ENCODE measurements at places on chromosomes 5 and 9.
A peak's percentile ranks its signal among the peaks of the same experiment; 100 is the strongest.

GRCh38 chr9:100063185-100063584 lies 35.6 kb downstream of the ERP44 start:
- no peak overlapping the region for H3K4me3 ChIP-seq
- H3K4me1 ChIP-seq = peaks cover 11% of the 10 kb centered on the region
- H3K36me3 ChIP-seq = peaks cover 5% of the 10 kb centered on the region
- no peak overlapping the region for H3K27ac ChIP-seq
- no peaks in the 10 kb centered on the region for H3K27me3 ChIP-seq

- no peaks in the 10 kb centered on the region for H3K4me1 ChIP-seq
- DNase-seq = no peak
- H3K27ac ChIP-seq = no peak overlapping the region
Measured at GRCh38 chr9:24464319-24464951, 81.3 kb downstream of the IZUMO3 start.

GRCh38 chr5:157252711-157253465 lies 13.0 kb upstream of the CYFIP2 start:
- peaks cover 72% of the 10 kb centered on the region for H3K4me1 ChIP-seq
- peak overlapping the region; percentile 97 for H3K27ac ChIP-seq
- peak overlapping the region; percentile 25 for H3K4me3 ChIP-seq
- H3K27me3 ChIP-seq = no peaks in the 10 kb centered on the region
- H3K36me3 ChIP-seq = peaks cover 77% of the 10 kb centered on the region
- DNase-seq = peak; percentile 92

GRCh38 chr5:2119573-2119972 lies 236.8 kb upstream of the IRX4 start:
- H3K4me3 ChIP-seq = no peak overlapping the region
- H3K4me1 ChIP-seq = no peaks in the 10 kb centered on the region
- no peak overlapping the region for H3K27ac ChIP-seq
- H3K36me3 ChIP-seq = no peaks in the 10 kb centered on the region

DNA sequence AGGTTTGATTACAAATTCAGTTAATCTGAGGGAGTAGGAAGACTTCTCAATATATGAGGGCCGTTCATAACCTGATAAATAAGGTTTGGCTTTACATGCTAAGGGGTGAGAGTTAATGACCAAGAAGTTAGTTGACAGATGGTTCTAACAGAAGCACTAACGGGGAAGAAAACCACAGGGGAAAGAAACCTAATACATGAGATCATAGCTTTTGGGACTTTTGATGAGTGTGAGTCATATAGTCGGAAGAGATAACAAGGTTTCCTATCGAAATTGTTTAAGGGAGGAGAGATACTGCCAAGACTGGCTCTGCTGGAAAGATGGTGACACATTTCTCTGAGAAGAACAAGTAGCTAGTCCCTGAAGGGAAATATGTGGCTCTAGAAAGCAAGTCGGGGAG lies 140.1 kb downstream of the COX7C start:
- no peak overlapping the region for H3K27ac ChIP-seq
- H3K27me3 ChIP-seq = no peaks in the 10 kb centered on the region
- H3K4me1 ChIP-seq = no peaks in the 10 kb centered on the region

DNA sequence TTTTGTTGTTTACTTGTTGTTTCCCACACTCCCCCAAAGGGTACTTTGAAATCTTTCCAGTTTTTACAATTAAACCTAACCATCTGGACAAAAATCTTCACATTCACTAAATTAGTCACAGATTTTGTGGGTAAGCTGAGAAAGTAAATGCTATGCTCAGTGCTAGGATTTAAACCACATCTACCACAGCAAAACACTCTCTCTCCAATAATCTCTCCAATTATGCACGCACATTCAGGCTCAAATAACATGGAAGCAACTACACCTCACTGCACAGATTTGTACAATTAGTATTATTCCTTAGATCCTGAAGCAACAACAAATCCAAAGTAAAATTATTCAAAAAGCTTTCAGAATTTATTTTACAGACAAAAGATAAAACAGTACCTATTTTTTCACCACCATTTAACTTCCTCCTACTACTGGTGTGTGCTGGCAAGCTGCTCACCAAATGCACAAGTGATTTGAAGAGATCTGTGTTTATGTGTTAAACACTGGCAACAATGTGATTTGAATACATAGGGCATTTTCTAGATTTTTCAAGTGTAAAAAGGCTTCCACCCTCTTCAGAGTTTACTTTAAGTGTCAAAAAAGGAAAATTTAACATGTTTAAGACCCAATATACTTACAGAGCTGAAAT lies 16.6 kb downstream of the ZNF608 start:
- DNase-seq = no peak
- peaks cover 4% of the 10 kb centered on the region for H3K4me1 ChIP-seq
- no peaks in the 10 kb centered on the region for H3K36me3 ChIP-seq
- H3K27ac ChIP-seq = no peak overlapping the region
- H3K27me3 ChIP-seq = no peaks in the 10 kb centered on the region

DNA sequence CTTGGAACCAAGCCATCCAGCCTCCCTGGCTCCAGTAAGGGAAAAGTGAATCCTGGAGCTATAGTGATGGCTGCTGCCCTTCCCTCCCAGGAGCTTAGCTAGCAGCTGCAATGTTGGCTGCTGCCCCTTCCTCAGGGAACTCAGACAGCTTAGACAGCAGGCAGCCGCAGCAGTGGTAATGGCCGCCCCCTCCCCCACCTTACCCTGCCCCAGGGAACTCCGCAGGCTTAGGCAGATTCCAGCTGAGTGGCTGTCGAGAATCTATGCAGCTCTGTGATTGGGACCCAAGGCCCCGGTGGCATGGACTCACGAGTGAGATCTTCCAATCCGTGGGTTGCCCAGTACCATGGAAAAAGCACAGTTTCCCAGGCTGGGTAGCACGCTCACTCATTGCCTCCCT lies 378.6 kb downstream of the NNT start:
- no peaks in the 10 kb centered on the region for H3K27me3 ChIP-seq
- no peaks in the 10 kb centered on the region for H3K36me3 ChIP-seq
- H3K4me1 ChIP-seq = no peaks in the 10 kb centered on the region
- DNase-seq = no peak
- H3K27ac ChIP-seq = no peak overlapping the region

DNA sequence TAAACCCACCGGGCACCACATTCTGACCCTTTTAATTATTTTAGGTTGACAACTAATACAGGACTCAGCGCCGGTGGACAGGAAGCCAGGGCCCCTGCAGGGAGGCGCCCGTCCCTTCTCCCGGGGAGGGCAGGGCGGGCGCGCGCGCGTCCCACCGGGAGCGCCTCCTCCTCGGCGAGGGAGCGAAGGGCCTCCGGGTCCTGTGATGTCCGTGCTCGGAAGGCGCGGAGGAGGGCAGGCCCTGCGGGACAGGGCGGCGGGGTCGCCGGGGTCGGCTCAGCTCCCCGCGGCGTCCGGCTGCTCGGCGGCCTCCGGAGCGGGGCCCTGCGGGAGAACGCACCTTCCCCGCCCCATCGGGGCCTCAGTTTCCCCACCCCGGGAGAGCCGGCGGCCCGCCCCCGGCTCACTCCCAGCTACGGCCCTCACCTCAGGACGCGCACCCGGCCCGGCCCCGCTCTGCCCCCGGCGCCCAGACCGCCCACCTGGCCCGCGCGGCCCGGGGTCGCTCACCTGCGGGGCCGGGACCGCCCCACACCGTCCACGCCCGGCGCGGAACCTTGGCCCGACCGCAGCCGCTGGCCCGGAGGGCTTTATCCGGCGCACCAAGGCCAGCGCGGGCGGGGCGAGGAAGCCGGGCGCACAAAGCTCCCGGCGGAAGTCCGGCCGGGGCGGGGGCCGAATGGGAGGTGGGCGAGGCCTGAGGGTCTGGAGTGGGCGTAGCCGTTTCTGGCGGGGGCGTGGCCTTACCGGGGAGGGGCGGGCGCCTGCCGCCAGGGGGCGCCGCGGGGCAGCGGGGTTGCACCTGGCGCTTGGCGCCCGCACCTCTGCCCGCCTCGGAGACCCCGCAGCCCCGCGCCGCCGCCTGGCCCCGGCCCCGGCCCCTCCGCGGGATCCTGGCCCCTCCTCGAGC lies at the start of the genes EXD3 and NOXA1:
TSS of gene EXD3 (minus strand) at position 559 of the 910 bp plus-strand sequence. CDS start 27,805 bp downstream, outside the sequence.
TSS of gene NOXA1 (plus strand) at position 790 of the 910 bp plus-strand sequence. CDS start 137 bp downstream, outside the sequence.
- no peaks in the 10 kb centered on the region for H3K27me3 ChIP-seq
- no peak within 1 kb of the TSS for H3K4me3 ChIP-seq
- H3K36me3 ChIP-seq = no peaks in the 10 kb centered on the region
- DNase-seq = no peak
- no peak within 1 kb of the TSS for H3K27ac ChIP-seq
- no peaks in the 10 kb centered on the region for H3K4me1 ChIP-seq

DNA sequence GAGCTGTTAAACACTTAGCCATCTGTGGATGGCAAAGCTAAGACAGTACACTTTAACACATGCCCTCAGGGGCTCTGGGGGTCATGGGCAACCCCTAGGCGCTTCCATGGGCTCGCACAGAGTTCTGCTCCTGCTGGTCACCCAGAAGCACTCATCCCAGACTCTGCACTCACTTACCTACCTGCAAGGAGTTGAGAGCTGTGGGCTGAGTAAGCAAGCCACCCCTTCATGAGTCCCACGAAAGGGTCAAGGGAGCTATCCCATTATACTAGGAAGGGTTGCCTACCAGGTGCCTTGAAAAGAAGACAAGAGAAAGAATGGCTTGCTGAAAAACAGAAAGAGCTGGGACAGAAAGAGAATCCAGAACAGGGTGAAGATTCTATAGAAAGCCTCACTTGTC lies 72.4 kb downstream of the CFAP95 start:
- no peaks in the 10 kb centered on the region for H3K4me1 ChIP-seq
- no peaks in the 10 kb centered on the region for H3K27me3 ChIP-seq
- H3K27ac ChIP-seq = no peak overlapping the region
- no peaks in the 10 kb centered on the region for H3K36me3 ChIP-seq
- H3K4me3 ChIP-seq = no peak overlapping the region

- no peaks in the 10 kb centered on the region for H3K27me3 ChIP-seq
- H3K27ac ChIP-seq = no peak overlapping the region
- no peak for DNase-seq
- H3K36me3 ChIP-seq = no peaks in the 10 kb centered on the region
- no peaks in the 10 kb centered on the region for H3K4me1 ChIP-seq
Measured at GRCh38 chr5:122362361-122362760, 50.3 kb downstream of the SNCAIP start.

- DNase-seq = no peak
- H3K4me3 ChIP-seq = no peak within 1 kb of the TSS
- no peaks in the 10 kb centered on the region for H3K4me1 ChIP-seq
- H3K27ac ChIP-seq = no peak within 1 kb of the TSS
Measured at GRCh38 chr5:10307206-10308148, at the start of gene CMBL. TSS of gene CMBL (minus strand) at chr5:10307902. CDS start at chr5:10290762, 17,140 bp downstream.

GRCh38 chr5:89060768-89061167 lies 177.8 kb upstream of the MEF2C start:
- H3K27me3 ChIP-seq = no peaks in the 10 kb centered on the region
- no peak overlapping the region for H3K27ac ChIP-seq
- H3K4me3 ChIP-seq = no peak overlapping the region
- no peak for DNase-seq
- no peaks in the 10 kb centered on the region for H3K36me3 ChIP-seq
- H3K4me1 ChIP-seq = no peaks in the 10 kb centered on the region

Data from DND-41 (cell line).